ENCODE measurements at places on chromosomes 4 and X.

DNA sequence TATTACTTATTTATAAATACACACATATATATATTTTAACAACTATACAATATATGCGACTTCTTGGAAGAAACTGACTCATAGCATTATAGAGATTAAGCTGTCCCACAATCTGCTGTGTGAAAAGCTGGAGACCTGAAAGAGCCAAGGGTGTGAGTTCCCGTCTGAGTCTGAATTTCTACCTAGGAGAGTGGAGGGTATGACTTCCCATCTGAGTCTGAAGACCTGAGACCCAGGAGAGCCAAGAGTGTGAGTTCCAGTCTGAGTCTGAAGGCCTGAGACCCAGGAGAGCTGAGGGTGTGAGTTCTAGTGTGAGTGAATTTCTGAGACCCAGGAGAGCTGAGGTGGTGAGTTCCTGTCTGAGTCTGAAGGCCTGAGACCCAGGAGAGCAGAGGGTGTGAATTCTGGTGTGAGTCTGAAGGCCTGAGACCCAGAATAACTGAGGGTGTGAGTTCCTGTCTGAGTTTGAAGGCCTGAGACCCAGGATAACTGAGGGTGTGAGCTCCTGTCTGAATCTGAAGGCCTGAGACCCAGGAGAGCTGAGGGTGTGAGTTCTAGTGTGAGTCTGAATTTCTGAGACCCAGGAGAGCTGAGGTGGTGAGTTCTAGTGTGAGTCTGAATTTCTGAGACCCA is 8.9 kb upstream of the P2RY8 start:
- no peak for DNase-seq

DNA sequence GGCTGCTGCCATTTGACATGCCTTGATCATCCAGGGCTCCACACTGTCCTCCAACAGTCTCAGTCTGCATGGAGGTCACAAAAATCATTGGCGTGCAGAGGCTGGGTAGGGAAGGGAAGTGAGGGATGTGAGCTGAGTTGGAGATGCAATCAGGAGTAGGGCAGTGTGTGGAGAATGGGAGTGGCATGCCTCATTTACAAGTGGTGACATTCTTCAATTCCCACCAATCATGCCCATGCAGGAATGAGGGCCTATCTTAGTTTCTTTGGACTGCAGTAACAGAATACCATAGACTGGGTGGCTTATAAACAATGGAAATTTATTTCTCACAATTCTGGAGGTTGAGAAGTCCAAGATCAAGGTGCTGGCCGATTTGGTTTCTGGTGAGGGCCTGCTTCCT is 94.9 kb upstream of the PJA1 start:
- no peak for DNase-seq

- no peak for DNase-seq
Measured at GRCh38 chr4:102736636-102737549, 23.9 kb downstream of the MANBA start.

DNA sequence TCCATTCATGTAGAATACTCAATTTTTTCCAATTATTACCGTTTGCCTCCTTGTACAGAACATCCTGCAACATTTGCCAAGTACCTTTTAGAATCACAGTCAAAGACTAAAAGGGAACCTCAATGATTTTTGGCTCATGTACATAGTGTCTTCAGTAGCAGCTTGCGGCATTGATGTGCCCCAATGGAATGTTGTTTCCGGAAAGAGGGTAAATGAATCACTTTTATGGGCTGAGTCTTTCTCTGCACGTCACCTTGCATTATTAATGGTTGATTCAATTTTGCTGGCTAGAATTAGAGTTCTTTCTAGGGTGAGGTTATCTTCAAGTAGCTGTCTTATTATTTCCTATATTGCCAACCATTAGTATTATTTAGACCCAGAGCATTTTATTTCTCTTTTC is 116.9 kb upstream of the GABRA2 start:
- no peak for DNase-seq

DNA sequence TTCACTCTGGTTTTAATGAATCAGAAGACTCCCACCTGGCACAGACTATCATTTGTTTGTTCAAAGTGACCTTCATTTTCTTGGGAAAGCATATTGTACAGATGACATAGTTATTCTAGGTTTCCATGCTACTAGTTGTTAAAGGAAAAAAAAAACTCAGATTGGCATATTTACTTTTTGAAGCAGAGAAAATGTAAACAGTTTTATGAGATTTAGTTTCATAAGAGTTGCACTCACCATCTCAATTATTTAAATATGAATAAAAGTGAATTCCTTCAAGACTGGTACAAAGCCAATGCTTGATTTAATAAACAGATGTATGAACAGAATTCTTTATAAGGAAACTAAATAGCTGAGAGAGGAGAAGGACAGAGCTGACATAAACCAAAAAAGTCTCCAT is 280.3 kb upstream of the UGT8 start:
- DNase-seq = no peak

DNA sequence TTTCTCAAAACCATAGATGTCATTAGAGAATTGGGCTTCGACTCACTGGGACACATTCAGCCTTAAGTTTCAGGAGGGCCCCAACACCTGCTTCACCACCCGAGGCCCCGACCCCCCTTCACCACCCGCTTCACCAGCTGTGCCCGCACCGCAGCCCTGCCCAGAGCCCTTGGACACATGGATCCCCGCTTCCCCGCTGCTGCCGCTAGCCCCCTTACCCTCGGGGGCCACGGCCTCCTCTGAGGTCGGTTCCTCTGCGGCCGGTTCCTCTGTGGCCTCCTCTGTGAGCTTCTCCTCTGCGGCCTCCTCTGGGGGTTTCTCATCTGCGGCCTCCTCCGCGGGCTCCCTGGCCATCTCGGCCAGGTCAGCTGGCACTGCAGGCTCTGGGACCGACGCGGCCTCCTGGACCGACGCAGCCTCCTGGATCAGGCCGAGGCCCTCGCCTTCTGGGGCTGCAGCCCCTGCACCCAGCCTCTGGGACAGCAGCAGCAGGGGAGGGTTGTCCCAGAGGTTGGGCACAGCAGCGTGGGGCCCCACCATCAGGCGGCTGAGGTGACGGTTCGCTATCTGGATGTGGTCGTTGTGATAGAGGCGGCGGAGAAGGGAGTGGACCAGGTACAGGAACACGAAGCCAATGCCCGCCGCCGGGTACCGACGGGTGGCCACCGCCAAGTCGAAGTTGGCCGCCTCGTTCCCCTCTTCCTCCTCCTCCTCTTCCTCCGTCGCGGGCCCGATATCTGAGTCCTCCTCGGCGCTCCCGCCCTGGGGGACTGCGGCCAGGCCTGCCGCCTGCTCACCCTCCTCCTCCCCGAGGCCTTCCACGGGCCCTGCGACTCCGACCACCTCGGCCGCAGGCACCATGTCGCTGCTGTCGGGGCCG is 748 bp downstream of the CT47B1 start:
- no peak for DNase-seq

GRCh38 chr4:95546221-95546620 is 2.6 kb downstream of the UNC5C start:
- DNase-seq = no peak

DNA sequence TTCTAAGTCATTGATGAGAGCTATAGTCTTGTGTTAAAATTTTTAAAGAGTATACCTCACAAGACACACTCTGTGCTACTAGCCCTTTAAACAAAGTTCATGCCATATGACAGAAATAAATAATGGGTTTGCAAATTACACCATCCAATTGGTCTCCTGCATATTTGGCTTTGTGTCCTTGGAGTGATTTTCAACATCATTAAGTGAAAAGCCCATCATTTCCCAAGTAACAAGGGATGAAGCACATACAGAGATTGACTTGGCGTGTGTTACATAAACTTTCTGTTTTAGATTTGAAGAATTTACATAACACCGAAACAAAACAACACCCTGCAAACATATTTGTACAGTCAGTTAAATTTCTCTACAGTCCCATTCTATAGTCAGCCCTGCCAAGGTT is 216.9 kb upstream of the NEIL3 start:
- DNase-seq = no peak

DNA sequence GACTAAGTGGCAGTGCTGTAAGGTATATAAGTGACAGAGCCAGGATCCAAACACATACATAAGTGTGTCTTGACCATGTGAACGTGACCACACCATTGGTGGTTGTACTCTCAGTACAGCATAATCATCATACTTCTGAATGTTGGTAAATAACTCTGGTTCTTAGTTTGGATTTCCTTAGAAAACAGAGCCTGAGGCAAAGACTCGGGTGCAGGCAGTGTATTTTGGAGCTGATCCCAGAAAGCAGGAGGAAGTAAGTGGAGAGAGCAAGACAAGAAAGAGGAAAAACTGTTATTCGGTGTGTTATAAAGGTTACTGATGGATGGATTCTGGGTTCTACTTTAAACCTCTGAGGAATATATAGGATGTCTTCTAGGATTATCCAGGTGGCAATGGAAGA is 127.9 kb downstream of the SLC39A8 start:
- no peak for DNase-seq

DNA sequence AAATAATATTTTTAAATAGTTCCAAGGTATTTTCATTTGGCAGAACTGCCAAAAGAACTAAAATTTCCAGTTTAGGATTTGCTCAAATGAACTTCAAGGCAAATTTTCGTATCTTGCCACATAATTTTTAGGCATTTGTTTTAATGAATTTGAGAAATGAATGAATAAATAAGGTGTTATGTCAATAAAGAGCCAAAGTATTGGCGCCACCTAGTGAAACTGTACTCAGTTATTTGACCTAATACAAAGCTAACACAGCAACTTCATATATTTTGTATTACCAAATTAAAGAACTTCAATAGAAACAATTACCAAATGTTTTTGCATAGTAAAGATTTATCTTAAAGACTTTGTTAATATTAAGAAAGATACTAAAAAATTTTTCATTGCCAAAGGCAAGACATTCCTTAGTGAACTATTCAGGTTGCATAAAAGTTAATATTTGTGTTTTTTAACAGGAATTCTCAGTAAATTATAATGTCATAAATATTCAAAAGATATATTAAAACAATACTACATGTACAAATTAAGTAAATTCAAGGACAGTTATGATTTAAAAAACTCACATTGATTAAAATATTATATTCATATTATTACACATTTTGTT is 50.3 kb downstream of the STPG2 start:
- DNase-seq = no peak

DNA sequence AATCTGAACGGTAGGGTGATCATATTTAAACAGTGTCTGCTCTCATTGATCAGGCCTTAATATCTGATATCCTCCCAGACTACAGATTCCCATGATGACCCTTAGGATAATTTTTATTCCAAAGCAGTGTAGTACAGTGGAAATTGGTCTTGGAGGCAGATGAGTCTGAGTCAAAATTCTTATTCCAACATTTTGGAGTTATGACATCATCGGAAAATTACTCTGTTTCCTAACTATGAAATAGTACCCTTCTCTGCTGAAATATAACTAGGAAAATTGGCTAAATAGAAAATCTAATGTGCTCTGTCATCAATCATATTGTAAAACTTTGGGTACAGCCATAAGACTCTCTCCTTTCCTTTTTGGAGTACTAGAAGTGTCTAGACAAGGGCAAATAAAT is 583.3 kb downstream of the STPG2 start:
- no peak for DNase-seq

- DNase-seq = no peak
Measured at GRCh38 chrX:104419211-104419610, 146.8 kb upstream of the IL1RAPL2 start.

DNA sequence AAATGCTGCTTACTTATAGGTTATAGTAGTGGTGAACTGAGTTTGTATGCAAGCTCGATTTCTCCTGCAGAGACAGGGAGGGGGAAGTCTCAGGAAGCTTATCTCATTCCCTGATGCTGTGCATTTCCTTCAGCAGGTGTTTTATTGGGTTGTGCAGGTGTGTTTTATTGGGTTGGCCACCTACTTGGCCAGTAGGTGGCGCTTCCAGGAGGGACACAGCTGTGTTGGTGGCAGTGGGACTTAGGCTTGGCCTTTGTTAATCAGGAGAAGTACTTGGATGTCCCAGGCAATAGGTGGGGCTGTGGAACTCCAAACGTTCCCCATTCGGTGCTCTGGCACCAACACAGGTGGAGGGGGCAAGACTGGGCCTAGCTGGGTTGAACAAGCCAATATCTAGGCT is 196.0 kb upstream of the DCAF8L1 start:
- DNase-seq = no peak

DNA sequence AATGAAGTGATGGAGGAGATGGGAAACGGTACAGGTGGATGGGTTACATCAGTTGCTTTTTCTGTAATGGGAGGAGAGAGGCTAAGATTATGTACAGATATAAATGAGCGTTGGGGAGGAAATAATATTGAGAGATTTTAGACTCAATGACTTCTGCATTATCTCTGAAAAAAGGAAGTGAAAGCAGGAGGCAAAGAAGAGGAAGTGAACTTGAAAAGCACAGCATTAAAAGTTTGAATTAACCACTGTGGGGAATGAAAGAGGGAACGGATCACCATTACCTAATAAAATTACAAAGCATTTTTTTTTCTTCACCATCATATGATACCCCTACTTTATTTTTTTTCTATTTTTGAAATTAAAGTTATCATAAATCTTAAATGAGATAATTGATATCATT is 1025.5 kb downstream of the RPA4 start:
- DNase-seq = no peak
